ENCODE measurements at places on chromosomes 2 and 18.

DNA sequence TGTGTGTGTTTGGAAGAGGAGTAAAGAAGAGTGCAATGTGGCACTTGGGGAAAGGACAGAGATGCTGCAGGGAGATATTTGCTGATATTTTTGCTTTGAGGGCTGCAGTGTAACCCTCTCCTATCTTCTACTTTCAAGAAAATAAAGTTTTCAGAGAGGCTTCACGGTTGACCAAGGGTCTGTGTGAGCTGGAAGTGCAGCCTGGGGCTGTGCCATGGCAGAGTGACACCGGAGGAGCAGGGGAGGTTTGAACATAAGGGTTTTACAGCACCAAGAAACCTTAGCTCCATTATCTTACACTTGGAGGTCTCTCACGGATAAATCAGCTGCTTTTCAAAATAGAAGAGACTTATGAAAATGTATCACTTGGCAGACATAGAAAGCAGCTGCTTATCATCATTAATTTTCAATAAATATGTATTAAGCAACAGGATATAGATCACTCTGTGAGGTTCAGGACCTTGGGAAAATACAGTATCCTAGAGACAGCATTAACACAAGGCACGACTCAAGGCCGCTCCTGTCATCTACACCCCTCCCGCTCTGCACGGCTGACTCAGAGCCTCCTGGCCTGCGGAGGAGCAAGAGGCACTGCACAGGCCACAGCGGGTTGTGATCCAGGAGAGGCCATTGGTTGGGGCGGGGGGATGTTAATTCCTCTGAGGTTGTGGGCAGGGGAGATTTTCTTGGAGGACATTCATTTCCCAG, 127.8 kb downstream of the COPS8 start:
- no peak for DNase-seq

GRCh38 chr18:12099160-12099559, 5.5 kb downstream of the ANKRD62 start:
- no peak for DNase-seq

DNA sequence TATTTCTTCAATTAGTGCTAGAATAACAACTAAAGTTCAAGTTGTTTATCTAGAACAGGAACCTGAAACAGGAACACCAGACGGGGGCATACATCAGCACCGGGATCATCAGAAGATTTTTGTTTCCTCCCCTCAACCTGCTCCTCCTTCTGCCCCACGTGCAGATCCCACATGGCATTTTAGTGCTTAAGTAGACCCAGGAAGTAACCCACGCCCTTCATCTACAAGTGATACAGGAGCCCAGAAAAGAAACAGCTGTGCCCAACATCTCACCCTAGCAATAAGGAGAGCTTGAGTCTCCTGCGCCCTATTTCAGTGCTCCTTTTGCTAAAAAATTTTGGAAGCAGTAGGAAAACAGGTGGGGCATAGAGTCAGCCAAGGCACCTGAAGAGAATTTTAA, 5.2 kb downstream of the ZNF385B start:
- no peak for DNase-seq

GRCh38 chr2:65762068-65762467, 329.7 kb upstream of the SPRED2 start:
- DNase-seq, result no peak

- no peak for DNase-seq
Observed at GRCh38 chr2:239293775-239294430, 106.9 kb downstream of the HDAC4 start.

- no peak for DNase-seq
Observed at GRCh38 chr2:127644066-127645025, 1.6 kb upstream of the GPR17 start.

- no peak for DNase-seq
Observed at GRCh38 chr2:109246616-109247015, 117.6 kb downstream of the SH3RF3 start.

DNA sequence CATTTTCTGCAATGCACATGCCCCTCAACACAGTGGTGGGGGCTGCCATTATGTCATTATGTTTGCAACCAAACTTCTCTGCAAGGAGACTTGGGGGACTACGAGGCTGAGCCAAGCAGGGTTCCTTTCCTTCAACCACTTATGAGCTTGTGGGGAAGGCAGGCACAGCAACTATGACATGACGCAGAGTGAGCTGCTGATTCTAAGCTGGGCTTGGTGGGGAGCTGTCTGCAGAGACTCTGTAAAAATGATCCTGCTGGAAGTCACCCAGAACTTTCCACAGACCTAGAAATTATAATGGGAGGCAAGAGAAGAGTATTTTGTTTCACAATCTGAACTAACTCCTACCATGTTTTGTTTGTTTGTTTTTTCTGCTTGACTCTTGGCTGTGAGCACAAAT, 55.6 kb downstream of the INPP5D start:
- DNase-seq, result no peak

GRCh38 chr2:199315299-199316179, 142.2 kb downstream of the SATB2 start:
- no peak for DNase-seq

DNA sequence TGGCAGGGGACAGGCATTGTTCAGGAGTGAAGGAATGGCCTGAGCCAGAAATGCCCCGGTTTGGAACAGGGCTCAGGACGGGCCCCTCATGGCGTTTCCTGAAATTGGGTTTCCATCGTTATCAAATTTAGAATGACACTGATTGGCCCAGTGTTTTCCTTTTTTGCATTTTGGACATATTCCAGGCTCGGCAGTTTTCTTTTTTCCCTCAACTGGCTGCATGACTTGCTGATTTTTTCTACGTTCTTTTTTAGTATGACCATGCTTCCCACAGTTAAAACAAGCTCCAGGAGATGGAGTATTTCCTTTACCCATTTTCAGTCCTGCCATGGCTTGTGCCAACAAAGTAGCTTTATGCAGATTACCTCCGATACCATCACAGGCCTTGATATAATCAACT, 20.4 kb upstream of the LYG2 start:
- DNase-seq, result no peak

GRCh38 chr18:46333431-46334135, 229.4 kb downstream of the HAUS1 start:
- peak; percentile 39 for DNase-seq

DNA sequence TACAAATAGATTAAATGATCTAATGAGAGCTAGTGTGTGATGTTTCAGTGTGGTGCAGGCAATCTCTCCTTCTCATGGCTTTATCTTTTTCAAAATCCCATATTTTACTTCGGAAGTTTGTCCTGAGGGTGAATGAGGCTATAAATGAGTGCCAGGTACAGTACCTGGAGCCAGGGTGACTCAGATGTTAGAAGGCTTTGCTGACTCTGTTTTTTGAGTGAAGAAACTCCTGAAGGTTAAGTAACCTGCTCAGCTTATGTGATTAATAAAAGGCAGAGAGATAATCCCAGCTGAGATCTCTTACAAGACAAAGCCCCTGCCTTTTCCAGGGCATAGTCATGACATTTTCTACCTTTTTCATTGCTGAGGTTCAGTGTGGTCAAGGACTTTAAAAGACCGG, 52.6 kb downstream of the MGAT5 start:
- DNase-seq, result no peak

GRCh38 chr2:217058791-217059755, 199.2 kb upstream of the TNP1 start:
- no peak for DNase-seq

DNA sequence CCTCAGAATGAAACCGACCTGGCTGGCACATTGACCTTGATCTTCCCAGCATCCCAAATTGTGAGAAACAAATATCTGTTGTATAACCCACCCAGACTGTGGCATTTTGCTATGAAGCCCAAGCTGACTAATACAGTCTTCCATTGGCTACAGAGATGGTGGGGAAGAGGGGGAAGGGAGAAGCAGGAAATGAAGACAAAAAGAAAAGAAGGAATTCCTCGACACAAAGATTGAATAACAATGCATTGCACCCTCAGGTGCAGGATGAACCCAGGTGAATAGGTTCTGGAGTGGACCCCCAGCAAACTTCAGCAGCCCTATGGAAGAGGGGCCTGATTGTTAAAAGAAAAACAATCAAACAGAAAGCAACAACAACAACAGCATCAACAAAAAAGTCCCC, 270.7 kb downstream of the FSIP2 start:
- DNase-seq, result no peak

- DNase-seq, result no peak
Observed at GRCh38 chr2:16227811-16228462, 287.6 kb downstream of the MYCN start.

- no peak for DNase-seq
Observed at GRCh38 chr2:233990261-233990798, 60.2 kb upstream of the SPP2 start.

DNA sequence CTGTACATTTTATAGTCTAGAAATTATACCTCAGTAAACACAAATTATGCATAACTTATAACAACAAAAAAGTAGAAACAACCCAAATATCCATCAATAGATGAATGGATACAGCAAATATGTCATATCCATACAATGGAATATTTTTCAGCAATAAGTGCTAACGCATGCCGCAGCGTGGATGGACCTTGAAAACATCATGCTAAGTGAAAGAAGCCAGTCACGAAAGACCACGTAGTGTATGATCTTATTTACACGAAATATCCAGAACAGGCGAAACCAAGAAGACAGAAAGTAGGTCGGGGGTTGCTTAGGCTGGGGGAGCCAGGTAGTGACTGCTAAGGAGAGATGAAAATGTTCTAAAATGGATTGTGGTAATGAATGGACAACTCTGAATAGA, 167.1 kb upstream of the MYCN start:
- DNase-seq, result no peak

DNA sequence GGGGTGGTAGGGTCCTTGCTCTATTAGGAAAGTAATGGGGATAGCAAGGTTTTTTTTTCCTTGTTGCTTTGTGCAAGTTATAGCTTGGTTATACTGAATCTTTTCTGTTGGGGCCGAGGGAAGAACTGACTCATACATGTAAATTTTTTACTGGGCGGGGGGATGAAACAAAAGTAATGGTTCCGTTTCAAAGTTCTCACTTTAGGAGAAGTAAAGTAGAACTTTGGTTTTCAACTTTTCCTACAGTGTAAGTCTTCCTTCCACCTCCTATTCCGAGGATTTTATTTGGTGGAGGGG, 1.1 kb downstream of the AFTPH start:
- peak; percentile 16 for DNase-seq

DNA sequence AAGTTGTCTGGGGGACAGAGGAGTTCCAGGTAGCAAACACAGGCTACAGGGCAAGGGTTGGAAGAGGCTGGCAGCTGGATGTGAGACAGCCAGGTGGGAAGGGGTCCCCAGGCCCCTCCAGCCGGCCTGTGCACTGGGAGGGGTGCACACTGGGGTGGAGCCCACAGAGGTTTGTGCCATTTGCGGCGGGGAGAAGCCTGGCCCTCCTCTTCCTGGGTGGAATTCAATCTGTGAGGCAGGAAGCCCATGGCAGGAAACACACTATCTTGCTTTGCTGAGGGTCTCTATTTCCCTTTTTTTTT, 63.3 kb downstream of the PXDN start:
- no peak for DNase-seq

DNA sequence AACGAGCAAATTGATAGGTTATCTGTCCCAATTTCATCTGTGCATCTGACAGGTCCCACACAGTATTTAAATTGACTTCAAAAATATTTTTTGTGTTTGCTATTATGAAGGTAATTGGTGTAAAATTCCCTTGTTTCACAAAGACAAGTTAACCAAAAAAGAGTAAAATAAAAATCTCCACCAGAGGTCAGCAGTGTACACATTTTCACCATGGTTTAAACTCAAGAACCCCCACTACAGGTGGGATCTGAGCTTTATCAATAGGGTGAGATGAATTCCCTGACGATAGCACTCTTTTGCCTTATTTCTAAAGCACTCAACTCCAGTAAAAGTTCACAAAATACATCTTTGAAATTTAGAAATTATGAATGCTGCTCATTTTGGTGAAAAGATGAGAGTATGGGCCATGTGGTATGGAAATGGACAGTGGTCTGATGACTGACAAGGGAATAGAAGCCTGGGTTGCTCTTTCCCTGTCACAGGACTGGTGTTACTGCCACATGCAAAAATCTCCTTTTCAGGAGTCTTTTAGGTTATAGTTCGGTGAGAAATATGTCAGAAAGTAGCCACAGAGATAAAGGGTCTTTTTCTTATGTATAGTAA, 68.0 kb downstream of the SERPINB8 start:
- peak; percentile 30 for DNase-seq

DNA sequence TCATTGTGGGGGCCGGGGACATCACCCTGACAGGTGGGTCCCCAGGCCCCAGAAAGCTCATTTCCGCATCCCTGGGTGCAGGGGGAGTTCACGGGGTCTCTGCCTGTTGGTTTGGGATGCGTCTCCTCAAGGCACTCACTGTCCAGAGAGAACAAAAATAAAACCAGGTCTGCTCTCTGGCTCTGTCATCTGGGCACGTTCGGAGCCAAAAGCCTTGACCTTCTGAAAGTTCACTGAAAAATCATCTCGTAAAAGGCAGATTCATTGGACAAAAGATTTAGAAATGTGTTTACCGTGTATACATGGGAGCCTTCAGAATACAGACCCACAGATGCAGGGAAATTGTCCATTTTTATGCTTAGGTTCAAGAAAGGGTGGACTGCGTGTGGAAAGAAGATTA, 26.6 kb downstream of the MLPH start:
- no peak for DNase-seq

DNA sequence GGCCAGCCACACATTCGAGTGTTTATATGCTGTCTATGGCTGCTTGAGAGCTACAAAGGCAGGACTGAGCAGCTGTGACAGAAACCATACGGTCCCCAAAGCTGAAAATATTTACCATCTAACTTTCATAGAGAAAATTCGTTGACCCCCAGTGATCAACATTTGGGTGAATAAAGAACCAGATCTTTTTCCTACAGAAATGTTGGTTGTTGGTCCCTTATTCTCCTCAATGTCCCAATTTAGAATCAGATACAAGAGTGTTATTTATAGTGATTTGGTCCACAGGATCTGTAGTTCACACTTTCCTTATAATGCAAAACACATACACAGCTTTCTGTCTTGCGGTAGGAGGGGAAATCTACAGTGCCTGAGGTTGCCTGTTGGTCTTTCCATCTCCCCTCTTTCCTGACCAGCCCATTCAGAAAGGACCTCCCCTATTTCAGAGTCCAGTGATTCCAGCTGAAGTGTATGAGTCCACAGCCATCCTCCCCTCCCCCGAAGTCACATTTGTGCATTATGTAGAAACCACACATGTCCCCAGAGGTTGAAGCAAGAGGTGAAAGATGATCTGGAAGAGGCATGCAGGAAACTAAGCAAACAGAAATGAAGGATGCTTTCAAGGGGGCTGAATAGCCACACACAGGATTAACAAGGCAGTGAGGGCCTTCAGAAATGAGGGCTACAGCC, 61.9 kb downstream of the SPRED2 start:
- DNase-seq, result no peak

Data from globus pallidus (tissue), 1 donor.